Activated T-cell treated with anti-CD3 and anti-CD28 coated beads for 24 hours (primary cell): ENCODE measurements at places on chromosomes 7 and 10.

DNA sequence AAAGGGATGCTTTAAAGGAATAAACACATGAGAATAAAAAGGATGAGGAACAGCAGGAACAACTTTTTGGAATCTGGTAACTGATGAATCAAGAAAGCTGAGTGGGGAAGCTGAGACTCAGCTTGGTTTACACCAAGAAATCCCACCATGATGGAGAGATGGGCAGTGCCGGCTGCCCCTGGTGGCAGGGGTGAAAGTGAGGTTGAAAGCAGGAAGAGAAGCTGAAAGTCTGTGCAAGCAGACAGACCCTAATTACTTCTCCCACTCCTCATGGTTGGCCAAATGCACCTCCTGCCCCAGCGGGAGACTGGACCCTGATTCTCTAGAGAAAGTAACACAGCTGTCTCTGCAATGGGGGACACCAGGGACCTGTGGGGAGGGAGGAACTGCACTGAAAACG, 57.6 kb upstream of the NANOS1 start:
- DNase-seq: no peak

- no peak for DNase-seq
These were observed 63.7 kb downstream of the PTEN start for GRCh38 chr10:87927091-87927490.

DNA sequence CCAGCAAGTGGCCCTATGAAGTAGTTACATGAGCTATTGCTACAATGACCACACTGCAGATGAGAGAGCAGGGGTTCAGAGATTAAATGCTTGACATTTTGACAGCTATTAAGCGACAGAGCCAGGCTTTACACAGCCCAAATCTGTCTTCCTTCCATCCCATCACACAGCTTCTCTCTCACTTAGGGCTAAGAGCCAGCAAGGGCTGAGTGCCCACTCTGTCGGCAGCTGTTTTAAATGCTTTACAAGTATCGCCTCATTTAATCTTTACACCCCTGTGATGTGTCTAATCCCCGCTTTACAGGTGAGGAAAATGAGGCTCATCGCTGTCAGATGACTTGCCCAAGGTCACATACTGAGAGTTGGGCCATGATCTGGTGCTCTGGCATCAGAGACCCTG, 15.2 kb upstream of the OPALIN start:
- DNase-seq: no peak

- no peak for DNase-seq
These were observed 235.2 kb upstream of the MGMT start for GRCh38 chr10:129231821-129232220.

DNA sequence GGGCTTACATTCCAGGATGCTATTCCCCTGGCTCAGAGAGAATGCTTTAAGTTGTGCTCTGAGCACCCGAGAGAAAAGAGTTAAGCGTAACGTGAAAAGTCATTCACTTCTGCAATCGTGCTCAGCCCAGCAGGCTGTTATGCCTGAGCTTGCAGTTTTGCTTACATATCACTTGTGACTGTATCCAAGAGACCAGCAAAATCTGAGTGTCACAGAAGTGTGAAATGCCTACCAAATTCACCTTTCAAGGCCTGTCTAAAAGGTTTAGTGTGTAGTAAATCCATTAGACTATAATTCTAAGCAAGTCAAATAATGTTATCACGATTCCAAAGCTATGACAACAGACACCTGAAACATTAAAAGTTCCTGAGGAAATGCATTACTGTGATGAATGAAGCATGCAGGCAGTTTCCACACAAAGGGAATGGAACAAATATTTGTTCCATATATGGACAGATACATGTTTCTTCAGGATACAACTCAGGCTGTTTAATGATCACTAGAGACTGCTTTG, 20.1 kb downstream of the ITGB1 start:
- no peak for DNase-seq

GRCh38 chr7:17558135-17558534, 259.7 kb downstream of the AHR start:
- DNase-seq: no peak

DNA sequence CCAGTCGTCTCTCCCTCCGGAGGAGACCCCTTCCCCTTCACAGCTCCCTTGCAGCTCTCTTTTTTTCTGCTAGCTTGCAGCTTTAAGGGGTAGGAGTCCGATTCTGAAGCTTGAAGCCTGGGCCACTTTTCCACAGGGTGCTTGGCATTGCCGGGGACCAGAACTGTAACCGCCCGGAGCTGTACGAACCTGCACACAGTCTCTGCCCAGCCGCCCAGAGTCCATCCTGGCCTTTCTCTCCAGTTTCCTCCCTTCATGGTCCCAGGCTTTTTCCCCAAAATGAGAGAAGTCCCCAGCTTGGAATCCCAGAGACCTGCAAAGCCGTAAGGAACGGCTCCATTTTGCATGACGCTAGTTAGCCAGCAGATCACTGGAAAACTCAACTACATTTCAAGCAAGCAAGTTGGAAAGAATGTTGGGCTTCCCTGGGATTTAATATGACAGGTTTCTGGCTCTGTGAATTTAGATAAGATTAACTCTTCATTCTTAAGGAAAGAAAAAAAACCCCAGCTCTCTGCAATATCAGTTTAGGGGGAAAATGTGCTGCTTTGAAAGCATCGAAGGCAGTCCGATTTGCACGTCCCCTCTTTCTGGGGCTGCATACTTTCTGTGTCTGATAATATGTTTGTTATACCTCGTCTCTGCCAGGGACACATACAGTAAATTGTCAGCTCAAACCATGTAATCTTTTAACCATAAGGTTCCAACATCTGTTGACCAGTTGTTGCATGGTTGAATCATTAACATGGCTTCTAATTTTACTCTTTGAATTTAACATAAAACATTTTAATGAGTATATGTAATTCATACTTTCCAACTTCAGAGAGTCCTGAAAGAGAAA, 190.0 kb upstream of the LYZL2 start:
- no peak for DNase-seq

DNA sequence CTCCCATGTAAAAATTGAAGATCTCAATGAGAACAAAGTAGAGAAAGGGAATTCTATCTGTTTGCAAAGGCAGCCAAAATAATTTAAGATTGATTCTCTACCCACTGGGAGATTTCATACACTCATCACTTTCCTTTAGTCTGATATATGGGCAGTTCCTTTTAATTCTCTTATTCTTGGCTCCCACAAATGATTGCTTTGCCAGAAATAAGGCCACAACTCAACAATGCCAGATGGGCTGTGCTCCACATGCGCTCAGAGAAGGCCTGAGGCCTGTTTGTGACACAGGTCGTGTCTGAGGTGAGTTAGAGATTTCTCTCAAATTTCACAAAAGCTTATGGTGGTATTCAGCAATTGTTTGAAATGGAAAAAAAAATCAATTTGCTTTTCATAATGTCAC, 501.9 kb upstream of the SEMA3D start:
- DNase-seq: no peak

GRCh38 chr7:112362053-112362650, 88.1 kb upstream of the IFRD1 start:
- no peak for DNase-seq

- DNase-seq: no peak
These were observed 954.9 kb downstream of the CNTNAP2 start for GRCh38 chr7:147071536-147071935.

GRCh38 chr10:23157691-23158369, 34.3 kb upstream of the PTF1A start:
- DNase-seq: no peak

DNA sequence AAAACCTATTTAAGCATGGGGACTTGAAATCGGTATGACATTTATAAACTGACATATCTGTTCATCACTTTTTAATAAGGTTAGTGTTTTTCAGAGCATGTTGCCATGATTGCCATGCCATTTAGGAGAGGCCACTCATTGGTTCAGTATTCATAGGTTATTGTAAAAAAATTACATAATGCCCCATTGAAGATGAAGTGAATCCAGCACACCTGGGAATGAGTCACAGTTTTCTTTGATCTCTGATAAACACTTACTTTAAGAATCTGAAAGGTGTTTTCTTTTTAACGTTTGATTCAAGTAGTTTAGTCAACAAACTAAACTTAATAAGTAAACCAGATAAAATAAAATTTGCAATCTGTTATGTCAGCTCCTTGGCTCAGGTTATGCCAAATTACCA, 278.3 kb downstream of the ARL4A start:
- no peak for DNase-seq

- no peak for DNase-seq
These were observed 38.7 kb upstream of the KIAA1217 start for GRCh38 chr10:24170199-24170598.

GRCh38 chr10:96740579-96741281, 20.4 kb upstream of the PIK3AP1 start:
- no peak for DNase-seq
